Central memory CD8-positive, alpha-beta T cell (primary cell): ENCODE measurements at places on chromosomes 3 and 15.

- DNase-seq: no peak
Measured at GRCh38 chr3:17138246-17139039, 253.7 kb downstream of the PLCL2 start.

DNA sequence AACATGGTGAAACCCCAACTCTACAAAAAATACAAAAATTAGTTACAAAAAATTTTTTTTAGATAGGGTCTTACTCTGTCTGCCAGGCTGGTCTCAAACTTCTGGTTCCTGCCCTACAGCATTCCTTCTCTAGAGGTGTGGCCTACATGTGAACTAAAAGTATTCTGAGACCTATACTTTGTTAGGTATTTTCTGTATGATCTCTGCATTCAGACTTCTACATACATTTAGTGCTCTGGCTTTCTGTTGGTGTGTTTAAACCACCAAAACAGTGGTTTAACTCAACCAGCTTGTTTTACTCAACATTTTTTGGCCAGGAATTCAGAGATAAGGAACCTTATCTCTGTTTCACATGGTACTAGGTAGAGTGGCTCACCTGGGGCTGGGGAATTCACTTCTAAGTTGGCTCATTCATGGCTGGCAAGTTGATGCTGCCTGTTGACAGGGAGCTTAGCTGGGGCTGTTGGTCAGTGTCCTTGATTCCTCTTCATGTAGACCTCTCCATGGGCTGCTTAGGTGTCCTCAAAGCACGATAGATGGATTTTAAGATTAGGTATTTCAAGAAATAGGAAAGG, 41.4 kb upstream of the BSN start:
- DNase-seq: no peak

DNA sequence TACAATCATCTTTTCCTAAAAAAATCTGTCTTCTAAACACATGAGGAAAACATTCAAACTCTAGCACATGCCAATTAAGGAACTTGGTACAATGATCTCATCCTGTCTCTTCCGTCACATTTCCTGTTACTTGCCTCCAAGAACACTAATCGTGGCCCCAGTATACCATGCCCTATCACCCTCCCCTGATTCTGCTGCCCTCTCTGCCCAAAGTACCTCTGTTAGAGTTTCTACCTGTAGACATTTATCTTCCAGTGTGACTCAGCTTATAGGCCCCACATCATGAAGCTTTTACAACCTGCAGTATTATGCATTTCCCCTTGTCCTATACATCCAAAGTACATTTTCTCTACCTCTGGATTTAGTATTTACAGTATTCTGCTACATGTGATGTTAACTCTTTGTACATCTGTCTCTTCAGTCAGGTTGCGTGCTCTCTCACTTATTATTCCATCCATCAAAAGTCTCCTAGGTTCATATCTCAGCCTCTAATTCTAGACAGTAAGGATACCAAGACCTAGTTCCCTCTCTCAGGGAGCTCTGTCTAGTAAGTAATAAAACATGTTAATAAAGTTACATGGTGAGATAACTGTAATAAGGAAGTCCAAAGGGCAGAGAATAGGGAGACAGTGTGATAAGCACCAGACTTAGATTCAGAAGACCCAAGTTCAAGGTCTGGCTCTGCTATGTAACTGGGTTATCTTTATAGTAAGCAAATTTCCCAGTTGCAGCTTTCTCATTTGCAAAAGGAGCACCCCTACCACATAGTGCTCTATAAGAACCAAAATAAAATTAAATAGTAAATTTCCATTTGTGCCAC, 8.9 kb upstream of the SEMA6D start:
- DNase-seq: no peak

DNA sequence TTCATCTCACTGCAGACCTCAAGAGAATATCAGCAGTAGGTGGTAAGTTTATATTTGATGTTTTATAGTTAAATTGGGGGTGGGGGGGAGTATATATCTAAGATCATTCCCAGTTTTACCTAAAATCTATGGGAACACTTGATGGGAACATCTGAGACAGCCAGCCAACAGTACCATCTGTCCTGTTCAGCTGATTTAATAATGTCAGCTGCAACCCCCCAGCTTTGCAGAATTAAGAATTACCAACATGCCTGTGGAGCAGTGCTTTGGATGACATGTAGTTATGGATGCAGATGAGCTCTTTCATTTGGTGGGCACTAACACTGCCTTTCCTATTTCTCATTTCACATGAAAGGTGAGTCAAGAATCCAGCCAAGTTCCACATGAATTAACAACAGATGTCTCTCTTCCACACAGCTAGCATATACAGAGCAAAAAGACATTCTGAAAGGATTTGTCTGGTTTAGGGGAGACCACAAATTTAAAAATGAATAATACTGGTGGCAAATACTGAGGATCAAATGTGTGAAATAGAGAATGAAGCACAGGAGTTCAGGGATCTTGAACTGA, 76.2 kb downstream of the SETD5 start:
- no peak for DNase-seq

GRCh38 chr15:95825671-95826411, 504.7 kb upstream of the NR2F2 start:
- DNase-seq: no peak

GRCh38 chr3:2513986-2514385, 415.3 kb downstream of the CNTN4 start:
- DNase-seq: no peak

GRCh38 chr15:72060687-72061250, 57.2 kb downstream of the MYO9A start:
- no peak for DNase-seq

DNA sequence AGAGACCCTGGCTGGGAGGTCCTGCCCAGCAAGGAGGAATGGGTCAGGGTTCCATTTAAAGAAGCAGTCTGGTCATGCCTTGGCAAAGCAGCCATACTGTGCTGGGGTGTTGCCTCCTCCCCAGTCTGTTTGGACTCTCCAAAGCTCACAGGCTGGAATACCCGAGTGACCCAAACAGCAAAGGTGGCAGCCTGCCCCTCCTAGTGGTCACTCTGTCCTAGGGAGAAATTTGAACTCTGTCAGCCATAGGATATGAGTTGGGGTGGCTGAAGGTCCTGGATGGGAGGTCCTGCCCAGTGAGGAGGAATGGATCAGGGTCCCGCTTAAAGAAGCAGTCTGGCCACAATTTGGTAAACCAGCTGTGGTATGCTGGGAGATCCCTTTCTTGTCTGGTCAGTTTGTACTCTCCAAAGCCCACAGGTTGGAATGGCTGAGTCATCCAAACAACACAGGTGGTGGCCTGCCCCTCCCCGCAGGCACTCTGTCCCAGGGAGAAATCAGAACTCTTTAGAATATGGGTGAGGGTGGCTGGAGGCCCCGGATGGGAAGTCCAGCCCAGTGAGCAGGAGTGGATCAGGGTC, 45.0 kb downstream of the CCR1 start:
- no peak for DNase-seq

DNA sequence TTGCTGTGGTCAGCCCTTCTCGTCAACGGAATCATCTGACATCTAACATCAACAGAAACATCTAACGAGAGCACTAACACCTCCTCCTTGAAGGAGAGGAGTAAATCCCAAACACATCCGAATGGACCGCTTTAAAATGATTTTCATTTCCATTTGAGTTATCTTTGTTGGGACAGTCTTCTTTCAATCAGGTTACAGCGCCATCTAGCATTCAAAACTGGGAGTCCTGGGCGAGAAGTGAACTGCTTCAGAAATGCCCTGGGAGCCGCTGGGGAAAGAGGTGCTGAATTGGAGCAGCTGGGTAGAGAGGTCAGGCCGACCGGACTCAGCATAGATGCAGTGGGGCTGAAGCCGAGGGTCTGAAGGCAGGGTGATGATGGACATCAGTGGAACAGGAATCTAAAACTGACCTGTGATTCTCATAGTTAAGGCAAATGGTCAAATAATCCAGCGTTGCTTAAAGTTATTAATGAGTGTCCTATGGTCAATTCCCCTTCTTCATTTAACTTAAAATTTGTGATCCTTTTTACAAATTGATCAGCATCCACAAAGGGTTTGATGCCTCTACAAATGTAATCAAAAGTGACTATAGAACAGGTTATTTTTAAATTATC, 170.0 kb upstream of the NDN start:
- DNase-seq: no peak

GRCh38 chr3:70531838-70532489, 219.5 kb upstream of the MDFIC2 start:
- no peak for DNase-seq

GRCh38 chr15:94351031-94351535, 119.7 kb downstream of the MCTP2 start:
- no peak for DNase-seq

GRCh38 chr3:139528281-139528680, 11.3 kb downstream of the RBP1 start:
- no peak for DNase-seq

GRCh38 chr3:31247850-31248562, 284.7 kb upstream of the STT3B start:
- no peak for DNase-seq

GRCh38 chr15:76197703-76198455, 113.4 kb downstream of the ETFA start:
- no peak for DNase-seq

- no peak for DNase-seq
Measured at GRCh38 chr15:77391372-77391951, 28.4 kb downstream of the PEAK1 start.

DNA sequence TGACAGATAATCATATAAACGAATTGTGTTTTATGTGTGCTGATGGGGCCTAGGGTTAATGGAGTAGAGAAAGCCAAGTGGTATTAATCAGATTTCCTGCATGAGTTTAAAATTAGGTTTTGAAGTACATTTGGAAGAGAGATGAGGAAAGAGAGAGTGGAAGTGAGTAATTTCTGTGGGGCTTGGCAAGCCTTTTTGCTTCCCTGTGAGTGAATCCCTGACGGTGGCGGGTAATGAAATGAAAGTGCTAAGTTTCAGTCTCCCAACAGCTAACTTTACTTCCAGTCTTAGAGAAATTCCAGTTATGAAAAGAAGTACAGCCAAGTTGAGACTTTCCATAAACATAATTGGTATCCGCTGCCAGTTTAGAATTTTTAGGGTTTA, 139.4 kb downstream of the BBX start:
- DNase-seq: no peak

DNA sequence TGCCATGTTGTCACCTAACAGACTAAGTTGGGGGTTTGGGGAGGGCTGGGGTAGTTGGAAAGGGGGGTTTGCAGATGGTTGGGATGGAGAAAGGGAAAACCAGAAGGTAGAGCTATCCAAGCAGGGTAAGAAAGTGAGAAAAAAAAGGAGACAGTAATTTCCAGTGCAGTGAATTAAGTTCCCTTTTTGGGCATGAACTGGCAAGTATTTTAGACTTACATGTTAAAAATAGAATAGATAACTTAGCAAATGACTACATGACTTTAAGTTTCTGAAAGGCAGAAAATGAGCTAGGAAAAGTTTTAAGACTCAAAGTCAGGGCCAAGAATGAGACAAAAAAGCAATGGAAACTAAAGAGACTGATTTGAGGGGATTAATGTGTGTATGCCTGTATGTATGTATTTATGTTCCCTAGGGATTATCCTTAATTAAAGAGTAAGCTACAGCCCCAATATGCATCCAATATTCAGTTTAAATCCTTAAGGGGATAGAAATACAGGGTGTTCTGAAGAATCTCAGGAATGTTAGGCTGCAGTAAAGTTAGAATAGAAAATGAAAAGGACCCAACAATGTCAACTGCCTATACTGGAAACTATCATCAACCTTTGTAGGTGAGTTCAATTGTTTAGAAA, 285.2 kb upstream of the MME start:
- no peak for DNase-seq

GRCh38 chr15:59532770-59533379, 78.7 kb upstream of the GCNT3 start:
- DNase-seq: no peak

DNA sequence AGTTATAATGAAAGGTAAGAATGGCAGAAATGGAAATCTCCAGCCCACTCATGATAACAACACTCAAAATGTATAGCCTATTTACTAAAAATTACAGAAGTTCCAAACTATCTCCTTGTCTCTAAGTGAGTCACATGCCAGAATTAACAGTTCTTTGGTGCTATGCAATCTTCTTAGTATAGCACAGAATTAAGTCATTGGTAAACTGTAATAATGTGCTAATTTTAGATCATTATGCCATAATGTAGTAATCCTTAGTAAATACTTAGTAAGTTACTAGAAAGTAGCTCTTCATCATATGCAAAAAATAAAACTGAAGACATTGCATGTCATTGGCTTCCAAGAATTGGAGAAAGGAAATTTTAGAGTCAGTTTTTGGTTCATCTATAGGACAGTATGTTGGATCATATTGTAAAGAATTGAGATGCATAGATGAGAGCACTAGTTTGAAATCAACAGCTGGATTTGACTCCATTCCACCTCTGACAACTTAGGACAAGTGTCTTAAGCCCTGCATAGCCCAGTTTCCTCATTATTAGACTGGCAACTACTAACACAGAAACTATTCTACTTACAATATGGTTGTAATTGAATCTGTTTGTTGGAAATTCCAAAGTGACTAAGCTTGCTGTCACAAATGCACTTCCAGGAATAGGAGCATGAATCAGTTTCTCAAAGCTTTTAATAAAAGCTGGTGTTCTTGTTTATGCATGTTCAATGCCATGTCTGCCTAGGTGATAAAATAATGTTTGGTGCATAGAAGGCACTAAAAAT, 40.1 kb upstream of the CD47 start:
- no peak for DNase-seq

GRCh38 chr15:87752250-87752951, 504.1 kb downstream of the NTRK3 start:
- no peak for DNase-seq

DNA sequence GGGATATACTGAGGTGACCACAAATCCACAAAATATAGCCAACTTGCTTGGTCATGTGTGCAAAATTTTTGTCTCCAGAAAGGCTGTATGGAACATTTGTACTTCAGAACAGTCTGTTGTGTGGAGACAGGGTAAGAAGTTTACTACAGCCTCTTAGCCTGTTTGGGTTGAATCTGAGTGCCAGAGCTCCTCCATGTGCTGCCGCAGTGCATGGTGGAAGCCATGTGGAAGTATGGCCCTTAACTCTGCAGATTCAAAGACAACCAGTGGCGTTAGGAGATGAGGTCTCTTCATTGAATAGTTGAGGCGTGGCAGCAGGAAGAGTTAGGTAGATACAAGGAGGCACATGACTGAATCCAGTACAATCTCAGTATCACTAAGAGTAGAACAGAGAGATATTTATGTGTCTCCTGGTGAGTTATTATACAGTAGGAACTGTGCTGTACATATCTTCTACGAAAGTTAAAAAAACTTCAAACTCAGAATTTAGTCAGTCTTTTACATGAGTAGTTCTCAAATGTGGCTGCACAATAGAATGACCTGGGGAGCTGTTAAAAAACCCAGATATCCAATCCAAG, 9.4 kb downstream of the EIF2A start:
- DNase-seq: no peak

- no peak for DNase-seq
Measured at GRCh38 chr15:70182858-70183695, 85.4 kb upstream of the TLE3 start.
